ENCODE measurements at places on chromosomes 3 and 15. TPM values are rescaled to one million over a fixed set of nuclear protein-coding genes. Genes with fewer than 3 reads are reported as not detected.

FMN1 gene
- 4.6 TPM for polyA plus RNA-seq

DNA sequence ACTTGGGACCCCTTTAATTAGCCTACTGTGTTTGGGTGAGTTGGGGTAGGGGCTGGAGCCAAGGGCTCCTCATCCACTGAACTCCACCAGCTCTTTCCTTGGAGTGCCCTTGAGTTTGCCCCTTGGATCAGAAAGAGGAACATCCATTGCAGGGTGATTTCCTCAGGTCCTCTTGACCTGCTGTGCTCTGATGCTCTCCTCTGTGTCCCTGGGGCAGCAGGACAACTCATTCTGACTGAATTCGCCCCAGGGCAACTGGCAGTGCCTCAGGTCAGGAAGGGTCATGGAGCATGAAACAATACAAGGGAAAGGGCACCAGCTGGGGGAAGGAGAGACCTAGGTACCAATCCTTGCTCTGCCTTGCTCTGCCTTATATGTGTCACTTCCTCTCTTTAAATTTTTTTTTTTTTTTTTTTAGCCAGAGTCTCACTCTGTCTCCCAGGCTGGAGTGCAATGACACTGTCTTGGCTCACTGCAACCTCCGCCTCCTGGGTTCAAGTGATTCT lies 47.8 kb downstream of the BSN start:
- DNase-seq, result no peak

DNA sequence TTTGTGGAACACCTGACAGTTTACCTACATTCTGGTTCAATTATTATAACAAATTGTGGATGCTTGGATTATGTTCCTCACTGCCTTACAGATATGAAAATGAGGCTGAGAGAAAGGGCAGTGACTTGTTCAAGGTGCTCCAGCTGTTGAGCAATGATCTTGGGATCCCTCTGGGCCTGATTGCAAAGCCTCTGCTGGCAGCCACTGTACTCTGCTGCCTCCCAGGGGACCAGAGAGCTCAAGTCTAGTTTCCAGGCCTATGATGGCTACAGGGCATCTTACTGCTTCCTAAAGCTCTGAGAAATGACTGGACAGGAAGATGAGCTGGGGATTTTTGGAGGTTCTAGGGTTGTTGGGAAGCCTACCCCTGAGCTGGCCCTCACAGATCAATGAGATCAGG lies 2.3 kb upstream of the SHC4 start:
- DNase-seq, result no peak

DNA sequence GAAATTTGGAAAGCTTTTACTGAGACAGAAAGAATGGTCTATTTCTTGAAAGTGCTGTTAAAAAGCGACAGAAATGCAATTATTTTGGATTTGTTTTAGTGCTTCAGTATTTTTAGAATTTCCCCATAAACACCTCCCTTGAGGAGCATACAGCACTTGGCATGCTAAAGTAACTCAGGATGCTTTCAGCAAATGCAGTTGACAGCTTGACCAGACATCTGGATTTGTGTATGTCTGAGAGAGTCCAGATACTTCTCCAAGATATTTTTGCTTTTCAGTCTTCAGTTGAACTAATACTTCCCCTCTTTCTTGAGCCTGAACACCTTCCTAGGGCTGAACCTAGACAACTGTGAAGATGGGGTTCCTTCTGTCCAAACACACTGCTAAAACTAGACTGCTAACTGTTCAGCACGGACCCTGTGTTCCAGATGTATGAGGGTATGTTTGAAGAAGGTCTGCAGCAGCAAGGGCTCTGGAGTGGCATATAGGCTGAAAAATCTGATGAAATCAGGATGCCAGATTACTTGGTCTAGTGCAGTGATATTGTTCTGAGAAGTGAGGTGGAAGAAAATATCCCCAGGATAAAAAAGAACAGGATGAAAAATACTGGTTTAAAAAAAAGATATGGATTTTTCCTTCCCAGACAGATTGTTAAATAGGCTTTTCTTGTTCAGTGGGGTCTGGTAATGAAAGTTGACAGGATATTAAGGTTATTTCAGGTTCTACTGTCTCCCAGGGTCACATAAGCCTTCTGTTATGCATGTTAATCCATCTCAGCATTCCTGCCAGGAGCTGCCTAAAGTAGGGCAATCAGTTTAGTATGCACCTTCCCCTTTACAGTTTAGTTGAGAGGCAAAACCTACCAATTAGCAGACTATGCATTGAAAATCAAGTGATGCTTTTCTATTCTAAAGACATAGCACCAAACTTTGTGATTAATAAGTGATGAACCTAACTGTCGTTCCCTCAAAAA lies 516.9 kb upstream of the TBL1XR1 start:
- no peak for DNase-seq

DNA sequence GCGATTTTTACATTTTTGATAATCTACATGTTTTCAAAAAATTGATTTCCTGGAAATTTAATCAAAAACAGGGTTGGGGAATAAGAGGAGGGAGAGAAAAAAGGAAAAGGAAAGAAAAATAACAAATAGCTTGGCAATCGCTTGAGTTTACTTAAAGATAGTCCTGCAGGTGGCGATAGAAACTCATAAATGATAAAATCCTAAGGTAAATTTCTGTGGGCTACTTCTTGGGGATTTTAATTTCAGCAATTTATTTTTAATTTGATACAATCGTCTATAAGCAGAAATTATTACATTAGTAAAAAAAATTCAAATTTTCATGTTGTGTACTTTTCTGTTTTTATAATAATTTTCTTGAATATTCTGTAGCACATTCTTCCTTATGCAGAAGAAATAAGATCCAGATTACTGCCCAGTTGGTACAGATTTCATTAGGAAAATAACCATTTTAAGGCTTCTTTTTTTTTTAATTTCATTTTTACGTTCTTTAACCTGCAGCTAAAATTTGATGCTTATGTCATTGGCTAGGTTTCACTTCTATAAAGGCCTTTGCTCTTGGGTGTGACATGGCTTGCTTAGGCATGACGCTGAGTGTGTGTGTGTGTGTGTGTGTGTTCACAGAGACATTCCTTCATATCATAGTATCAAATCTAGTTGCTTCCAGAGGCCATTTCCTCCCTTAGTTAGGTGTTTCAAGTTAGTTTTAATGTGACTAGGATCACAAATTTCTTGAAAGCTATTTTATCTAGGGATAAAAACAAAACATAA lies 181.8 kb downstream of the MCTP2 start:
- DNase-seq, result peak; percentile 16

IQCF5 gene
- polyA plus RNA-seq, result not detected

DNA sequence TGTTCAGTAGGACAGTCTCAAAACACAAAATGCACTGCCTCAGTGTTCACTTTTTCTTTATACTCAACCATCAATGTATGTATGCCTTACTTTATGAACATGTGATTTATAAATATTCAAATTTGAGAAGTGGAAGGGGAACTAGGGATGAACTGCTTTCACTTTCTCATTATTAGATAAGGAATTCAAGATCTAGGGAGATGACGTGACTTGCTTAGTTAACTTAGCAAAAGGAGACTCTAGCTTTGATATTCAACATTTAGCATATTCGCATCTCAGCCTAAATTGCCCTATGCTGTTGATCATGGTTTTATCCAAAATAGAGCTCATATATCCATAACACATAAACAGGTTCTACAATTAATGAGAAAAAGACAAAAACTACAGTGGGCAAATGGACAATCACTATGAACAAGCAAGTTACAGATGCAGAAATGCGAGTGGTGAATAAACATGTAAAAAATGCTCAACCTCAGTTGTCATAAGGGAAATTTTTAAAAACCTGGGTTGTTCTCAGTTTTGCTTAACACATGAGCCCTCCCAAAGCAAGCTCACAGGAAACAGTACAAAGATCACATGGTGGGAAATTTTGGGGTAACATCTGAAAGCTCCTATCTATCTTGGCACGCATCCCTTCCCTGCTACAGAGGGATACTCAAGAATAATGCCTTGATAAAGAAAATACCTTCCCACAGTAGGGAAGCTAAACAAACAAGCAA lies 269.8 kb downstream of the THRB start:
- DNase-seq, result peak; percentile 7

DNA sequence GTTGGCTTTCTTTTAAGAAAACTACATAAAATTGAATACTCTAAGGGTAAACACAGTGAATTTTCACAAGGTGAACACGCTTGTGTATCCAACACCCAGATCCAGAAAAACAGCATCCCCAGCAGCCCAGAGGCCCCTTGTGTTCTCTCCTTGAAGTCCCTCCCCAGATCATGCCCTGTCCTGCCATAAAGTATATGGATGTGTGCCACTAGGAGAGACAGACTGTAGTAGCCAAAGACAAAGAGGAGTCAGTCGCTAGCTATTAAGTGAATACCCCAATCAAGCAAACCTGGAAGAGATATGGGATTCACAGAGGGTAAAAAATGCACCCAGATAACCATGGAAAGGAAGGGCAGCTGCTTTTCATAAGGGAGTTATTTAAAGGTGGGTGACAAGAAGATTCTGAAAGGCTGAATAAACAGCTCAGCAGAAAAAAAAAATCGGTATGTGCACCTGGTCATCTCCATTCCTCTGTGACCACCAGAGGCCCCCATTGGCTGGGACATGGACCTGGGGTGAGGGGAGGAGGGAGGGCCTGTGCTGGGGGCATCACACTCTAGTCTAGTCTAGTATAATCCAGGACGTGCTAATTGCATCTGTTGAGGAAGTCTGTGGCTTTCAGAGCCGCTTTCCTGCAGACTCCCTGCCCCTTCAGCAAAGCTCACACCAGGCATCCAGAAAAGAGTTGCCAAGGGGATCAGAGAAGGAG lies 167.3 kb upstream of the NDN start:
- DNase-seq, result no peak

DNA sequence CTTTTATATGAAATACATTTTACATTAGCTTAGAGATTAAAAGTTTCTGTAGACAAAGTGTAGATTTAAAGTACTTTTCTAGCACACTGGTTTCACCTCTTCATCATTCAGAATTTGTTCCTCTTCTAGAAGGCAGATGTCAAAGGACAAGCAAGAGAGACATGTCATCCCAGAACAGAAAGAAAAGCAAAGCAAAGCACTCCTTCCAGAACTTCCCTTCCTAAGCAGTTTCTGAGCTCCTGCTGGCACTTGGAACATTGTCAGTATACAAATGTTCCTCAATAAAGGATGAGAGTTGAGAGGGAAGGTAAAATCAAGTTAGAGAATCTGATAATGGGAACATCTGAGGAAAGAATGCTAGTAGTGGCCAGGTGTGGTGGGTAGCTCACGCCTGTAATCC lies 26.2 kb downstream of the TMOD3 start:
- DNase-seq, result no peak
